ENCODE measurements at places on chromosomes 2 and 18. TPM values are rescaled to one million over a fixed set of nuclear protein-coding genes. Genes with fewer than 3 reads are reported as not detected.

DNA sequence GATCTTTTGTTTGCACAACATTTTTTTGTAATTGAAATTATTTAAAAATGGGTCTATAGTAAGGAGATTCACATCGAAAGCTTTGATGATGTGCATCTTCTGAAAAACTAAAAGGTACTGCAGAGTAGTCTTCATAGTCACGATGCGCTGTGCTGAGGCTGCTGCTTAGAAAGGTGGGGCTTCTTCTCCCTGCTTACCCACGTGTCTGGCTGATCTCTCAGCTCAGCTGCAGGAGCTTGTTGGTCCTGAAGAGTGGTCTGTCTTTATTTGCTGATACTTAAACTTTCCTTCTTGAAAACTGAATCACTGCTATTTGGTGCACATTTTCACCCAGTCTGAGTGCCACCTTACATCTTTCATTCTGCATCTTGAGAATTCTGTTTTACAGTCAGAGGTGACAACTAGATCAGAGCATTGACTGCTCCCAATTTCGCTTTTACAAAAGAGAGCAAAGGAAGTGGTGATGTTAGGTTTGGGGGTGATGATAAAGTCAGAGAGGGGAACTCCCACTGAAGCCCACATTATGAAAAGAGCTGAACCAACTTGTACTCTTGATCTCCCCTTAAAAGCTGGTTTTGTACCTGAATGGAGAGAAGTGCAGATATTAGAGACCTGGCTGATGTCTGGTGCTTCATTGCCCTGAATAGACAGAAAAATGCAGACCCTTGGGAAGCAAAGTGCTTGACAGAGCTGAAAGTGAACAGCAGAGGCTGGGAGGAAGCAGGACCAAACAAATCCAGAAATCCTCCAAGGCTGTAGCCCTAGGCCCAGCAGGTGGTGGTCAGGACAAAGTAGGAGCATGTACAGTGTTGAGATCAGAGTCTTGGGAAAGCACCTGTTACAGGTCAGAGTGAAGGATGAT, 984.5 kb downstream of the TSN start:
- no peak for DNase-seq

The ALS2 gene
- 20.2 TPM for polyA plus RNA-seq

The HOXD10 gene
- 0.30 TPM for polyA plus RNA-seq

The RAB11FIP5 gene
- polyA plus RNA-seq = 16.2 TPM

The VPS54 gene
- 28.0 TPM for polyA plus RNA-seq

DNA sequence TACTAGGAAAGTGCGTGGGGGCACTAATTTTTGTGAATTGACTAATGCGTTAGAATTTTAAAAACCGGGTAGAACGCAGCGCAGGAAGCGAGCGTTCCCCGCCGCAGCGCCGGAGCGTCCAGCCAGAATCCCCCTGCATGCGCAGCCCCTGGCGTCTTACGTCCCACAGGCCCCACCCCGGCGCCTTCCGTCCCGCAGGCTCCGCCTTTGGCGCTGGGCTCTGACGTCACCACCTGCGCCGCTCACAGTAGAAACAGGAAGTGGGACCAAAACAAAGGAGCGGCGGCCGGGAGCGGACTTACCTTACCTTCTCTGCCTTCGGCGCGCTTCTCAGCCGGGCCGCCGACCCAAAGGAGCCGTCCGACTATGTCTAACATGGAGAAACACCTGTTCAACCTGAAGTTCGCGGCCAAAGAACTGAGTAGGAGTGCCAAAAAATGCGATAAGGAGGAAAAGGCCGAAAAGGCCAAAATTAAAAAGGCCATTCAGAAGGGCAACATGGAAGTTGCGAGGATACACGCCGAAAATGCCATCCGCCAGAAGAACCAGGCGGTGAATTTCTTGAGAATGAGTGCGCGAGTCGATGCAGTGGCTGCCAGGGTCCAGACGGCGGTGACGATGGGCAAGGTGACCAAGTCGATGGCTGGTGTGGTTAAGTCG, at the start of gene CHMP1B:
Gene CHMP1B, plus strand, starts transcription at position 268 of the 660 bp plus-strand sequence. Its CDS starts 99 bp downstream, at position 367.
- peak; percentile 98 for DNase-seq

DNA sequence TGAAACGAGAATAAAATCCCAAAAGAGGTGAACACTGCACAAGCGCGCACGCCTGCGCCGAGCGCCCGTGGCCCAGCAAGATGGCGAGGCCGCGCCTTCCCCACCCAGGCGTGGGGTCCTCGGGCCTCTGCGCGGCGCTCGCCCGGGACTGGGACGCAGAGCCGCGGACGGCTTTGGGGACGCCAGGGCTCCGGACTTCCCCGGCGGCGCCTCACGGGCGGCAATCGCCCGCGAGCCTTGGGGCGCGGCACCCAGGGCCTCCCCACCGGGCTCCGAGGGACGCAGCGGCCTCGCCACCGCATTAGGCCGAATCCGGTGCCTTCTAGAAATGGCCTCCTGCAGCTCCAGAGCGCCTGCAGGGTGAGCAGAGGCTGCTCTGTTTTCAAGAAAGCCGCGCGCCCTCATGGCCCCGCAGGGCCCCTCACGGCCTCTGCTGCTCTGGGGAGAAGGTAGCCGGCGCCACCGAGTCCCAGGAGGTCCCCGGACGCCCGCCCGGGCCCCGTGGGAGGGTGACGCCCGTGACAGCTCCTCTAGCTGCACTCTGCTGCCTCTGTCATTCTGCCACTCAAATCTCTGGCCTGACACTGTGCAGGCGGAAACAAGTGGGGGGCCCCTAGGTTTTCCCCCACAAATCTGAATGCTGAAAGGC, 35.9 kb upstream of the POMC start:
- no peak for DNase-seq
